ENCODE measurements at places on chromosomes 4 and X.

DNA sequence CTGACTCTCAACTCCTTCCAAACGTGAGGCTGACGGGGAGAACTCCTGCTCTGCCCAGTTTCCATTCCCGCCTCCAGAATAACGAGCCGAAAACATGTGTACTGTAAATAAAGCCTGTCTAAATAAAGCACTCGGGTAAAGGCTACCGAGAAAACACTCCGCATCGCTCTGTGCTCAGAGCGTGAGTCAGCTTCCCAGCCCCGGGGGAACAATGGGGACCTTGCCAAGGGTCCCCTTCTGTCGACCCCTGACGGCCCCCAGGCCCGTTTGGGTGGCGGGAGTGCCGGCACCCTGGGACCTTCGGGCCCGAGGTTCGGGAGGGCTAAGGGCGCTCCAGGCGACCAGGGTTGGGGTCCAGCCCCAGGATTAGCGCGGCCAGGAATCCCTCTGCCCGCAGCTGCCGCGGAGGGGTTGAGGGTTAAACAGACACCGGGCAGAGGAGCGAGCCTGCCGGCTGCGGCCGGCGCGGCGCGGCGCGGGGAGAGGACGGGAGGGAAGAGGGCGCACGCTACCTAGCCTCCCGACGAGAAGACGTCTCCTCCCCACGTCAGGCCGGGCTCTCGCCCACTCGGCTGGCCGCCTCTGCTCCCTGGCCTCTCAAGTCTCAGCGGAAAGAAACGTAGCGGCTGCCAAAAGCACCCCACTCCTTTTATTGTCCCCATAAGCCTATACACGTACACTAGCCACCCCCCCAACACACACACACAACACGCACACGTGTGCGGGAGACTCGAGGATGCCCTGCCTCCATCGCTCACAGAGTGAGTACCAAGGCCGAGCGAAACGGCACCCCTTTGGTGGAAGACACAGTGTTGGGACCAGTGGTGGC, 85.5 kb downstream of the BCOR start:
- DNase-seq: no peak

DNA sequence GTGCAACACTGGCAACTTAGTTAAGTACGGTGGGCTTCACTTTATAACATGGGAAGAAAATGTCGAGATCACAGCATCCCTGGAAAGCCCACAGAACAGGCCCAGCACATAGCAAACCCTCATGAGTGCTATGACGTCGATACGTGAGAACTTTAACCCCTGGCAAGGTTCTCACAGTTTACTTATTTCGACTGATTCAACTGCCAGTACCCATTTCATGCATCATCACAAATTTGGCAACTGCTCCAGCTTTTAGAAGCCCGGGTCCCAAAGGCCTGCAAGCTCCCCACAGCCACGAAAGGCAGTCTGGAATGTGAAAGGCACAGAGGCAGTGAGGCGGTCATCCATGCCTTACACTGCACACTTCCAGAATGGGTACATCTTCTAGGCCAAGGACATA, 41.2 kb downstream of the RELL1 start:
- no peak for DNase-seq

DNA sequence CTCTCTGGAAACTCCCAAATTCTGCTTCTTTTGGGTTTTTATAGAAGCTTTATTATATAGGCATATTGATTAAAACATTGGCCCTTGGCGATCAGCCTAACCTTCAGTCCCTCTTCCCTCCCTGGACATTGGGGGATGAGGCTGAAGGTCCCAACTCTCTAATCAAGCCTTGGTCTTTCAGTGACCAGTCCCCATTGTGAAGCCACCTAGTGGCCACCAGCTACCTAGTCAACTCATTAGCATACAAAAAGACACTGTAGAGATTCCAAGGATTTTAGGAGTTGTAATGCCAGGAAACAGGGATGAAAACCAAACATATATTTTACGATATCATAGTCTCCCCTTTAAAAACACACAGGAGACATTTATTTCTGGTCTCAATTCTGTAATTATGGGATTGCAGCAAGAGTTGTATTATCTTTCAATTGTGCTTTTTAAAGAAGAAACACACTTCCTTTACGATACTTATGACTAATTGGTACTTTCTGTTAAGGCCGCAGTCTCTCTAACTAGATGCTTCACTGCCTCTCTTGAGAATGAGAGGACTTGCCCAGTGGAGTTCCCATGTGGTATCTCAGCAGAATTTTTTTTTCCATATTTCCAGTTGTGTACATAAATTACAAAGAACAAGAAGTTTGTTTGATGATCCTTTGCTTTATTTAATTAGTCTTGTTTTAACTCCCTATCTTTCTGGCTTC, 58.2 kb downstream of the WDR17 start:
- DNase-seq: no peak

DNA sequence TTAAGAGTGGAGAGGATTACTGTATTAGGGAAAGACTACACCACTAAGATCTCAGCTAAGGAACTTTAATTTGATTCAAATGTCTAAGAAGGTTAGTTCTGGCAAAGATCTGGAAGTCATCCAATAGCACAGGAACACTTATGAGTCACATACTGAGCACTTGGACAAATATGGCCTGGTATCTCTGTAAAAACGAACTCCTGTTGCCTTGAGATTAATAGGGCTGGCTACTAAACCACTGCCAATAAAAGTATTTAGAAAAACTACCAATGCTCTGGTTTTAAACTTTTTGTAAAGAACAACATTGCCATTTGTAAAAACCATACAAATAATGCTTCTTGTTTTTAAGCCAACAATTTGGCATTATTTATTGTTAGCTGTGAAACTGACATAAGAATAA, 70.5 kb downstream of the SEC24D start:
- no peak for DNase-seq

GRCh38 chr4:40193016-40193571, 3.7 kb upstream of the RHOH start:
- DNase-seq: no peak

DNA sequence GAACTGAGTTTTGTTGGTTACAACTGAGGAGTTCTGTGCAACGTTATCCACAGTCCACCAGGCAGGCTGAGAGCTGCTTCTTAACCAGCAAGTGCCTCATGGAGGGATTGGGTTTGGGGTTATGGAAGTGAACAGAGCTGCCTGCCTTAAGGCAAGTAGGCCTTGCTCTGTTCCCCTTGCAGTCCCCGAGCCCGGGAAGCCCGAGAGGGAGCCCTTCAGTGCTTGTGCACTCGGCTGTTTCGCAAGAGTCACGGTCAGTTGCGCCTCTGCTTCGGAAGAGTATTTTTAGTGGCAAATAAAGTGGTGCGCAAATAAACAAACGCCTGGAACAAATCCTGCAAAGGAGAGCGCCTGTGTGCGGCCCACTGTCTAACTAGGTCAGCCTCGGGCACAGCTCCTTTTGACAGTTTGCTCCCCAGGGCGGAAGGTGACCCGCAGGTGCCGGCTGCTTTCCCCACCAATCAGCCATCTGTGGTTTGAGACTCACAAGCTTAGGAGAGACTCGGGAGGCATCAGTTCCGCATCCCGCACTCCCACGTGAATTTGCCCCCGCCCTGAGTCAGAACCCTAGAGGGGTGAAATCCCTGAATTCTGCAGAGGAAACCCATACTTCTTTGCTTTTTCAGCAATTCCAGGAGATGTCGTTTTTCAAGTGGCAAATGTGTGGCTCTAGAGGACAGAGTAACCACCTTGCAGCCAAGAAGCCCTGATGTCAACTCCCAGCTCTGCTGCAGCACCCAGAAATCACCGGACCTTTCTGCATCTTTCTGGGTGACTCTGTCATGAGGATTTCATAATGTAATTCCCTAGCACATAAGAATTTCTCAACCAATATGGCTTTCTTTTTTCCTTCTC, 56.8 kb downstream of the LGI2 start:
- DNase-seq: no peak

- DNase-seq: no peak
Measured at GRCh38 chrX:114152130-114152529, 431.8 kb upstream of the HTR2C start.

- DNase-seq: no peak
Measured at GRCh38 chr4:176753049-176753448, 39.7 kb downstream of the VEGFC start.

DNA sequence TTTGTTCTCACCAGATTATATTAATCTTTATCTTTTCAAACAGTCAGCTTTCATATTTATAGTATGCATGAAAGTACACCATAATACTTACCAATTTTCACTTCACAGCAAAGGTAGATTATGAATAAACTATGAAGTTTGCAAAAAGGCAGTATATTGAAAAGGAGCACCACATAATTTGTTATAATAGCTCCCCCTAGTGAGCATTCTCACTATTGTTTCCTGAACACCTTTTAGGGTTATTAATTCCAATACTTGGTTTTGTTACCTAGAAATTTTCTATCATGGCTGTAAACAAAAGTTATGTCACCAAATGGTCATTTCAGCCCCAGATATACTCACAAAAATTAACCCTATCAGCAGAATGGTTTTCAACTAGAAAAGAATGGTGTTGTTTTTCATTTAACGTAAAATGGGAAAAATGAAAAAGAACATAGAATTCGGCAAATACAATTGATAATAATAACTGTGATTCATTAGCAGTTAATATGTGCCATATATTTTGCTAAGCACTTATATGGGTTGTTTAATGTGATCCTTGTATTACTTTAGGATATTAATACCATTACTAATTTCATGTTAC, 30.2 kb upstream of the NKX6-1 start:
- DNase-seq: no peak

GRCh38 chr4:144611850-144612249, 34.1 kb upstream of the HHIP start:
- DNase-seq: no peak

- DNase-seq: no peak
Measured at GRCh38 chr4:150297861-150298474, 219.7 kb downstream of the DCLK2 start.

GRCh38 chr4:121336706-121337105, 44.1 kb downstream of the QRFPR start:
- DNase-seq: no peak

GRCh38 chr4:110970642-110971041, 347.8 kb upstream of the PITX2 start:
- no peak for DNase-seq

GRCh38 chr4:168037676-168038075, 54.7 kb upstream of the ANXA10 start:
- no peak for DNase-seq

- DNase-seq: no peak
Measured at GRCh38 chr4:36000941-36001557, 243.3 kb downstream of the ARAP2 start.

- DNase-seq: no peak
Measured at GRCh38 chr4:164204434-164204833, 549.5 kb upstream of the SMIM31 start.

- no peak for DNase-seq
Measured at GRCh38 chr4:73662709-73663546, 42.7 kb upstream of the RASSF6 start.

DNA sequence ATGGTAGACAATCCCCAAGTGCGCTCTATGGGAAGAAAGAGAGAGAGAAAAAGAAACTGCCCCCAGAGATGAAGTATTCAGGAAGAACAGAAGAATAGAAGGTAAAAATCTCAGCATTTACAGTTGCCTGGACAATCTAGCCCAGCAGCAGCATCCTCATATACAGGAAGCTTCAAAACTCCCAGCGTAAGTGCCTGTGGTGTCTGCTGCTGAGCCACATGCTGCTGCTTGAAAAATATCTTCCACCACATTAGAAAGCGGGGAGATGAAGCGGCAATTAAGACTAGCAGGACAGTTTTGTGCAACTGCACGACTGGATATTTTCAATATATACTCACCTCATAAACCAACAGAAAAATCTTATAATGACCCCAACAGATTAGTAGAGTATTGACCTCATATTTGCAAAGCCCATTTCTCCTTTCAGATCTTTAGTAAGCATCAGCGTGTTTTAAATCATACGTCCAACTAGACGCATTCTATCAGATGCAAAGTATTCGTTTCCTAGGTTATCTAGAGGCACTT, 972.0 kb upstream of the TENM3 start:
- no peak for DNase-seq

DNA sequence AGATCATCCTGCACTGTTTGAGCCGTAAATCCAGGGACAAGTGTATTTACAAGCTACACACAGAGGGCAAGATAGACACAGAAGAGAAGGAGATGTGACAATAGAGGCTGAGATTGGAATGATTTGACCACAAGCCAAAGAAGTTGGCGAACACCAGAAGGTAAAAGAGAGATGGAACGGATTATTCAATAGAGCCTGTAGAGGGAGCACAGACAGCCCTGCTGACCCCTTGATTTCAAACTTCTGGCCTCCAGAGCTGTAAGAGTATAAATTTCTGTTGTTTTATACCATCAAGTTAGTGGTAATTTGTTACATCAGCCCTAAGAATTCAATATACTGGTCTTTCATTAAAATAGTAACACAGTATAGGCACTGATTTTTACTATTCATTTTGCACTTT, 447.8 kb downstream of the FAT4 start:
- no peak for DNase-seq

GRCh38 chr4:43959976-43960375, 488.6 kb downstream of the KCTD8 start:
- DNase-seq: no peak
